NCI-H1417 treated with DMSO at 0.1 percent for 48 hours (cell line): ENCODE measurements at places on chromosomes 3 and 15.

GRCh38 chr3:134917631-134918030, 122.6 kb downstream of the EPHB1 start:
- no peak for DNase-seq

- no peak for DNase-seq
Observed at GRCh38 chr3:27632431-27633223, 89.5 kb downstream of the EOMES start.

DNA sequence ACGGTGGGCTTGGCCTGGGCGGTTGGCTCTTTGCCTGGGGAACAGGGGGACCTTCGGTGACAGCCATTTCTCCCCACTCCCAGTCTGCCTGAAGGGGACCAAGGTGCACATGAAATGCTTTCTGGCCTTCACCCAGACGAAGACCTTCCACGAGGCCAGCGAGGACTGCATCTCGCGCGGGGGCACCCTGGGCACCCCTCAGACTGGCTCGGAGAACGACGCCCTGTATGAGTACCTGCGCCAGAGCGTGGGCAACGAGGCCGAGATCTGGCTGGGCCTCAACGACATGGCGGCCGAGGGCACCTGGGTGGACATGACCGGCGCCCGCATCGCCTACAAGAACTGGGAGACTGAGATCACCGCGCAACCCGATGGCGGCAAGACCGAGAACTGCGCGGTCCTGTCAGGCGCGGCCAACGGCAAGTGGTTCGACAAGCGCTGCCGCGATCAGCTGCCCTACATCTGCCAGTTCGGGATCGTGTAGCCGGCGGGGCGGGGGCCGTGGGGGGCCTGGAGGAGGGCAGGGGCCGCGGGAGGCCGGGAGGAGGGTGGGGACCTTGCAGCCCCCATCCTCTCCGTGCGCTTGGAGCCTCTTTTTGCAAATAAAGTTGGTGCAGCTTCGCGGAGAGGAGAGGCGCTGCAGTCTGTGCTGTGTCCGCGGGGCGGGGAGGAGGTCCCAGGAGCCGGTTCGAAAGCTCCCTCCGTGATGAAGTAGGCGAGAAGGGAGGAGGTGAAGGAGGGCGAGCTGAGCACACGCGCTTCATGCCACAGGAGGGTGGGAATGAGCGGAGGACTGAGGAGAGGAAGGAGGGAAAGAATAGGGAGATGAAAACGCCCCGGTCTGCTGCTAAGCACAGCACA, 9.6 kb downstream of the CLEC3B start:
- DNase-seq = no peak

DNA sequence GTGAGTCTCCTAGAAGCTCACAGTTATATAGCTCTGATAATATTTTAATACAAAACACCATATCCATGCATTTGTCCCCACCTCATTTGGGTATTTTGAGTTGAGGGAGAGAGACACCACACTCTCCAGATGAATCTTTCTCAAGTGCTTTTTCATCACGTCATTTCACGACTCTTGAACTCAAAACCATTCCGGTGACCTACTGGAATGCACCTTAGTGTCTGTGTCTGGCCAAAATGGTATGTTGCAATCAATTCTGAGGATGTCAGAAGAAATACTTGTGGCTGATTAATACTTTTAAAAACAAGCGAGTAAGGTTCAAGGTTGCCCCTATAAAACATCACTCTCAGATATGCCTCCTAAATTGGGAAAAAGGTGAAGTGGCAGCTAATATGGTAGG, 352.6 kb upstream of the ICE2 start:
- no peak for DNase-seq

- DNase-seq = no peak
Observed at GRCh38 chr3:9867106-9867505, 12.9 kb downstream of the CIDEC start.
